ENCODE measurements at places on chromosomes 4 and X. TPM values are rescaled to one million over a fixed set of nuclear protein-coding genes. Genes with fewer than 3 reads are reported as not detected.

UGT2B11 gene
- 0.13 TPM for total RNA-seq

- no peak for DNase-seq
These were observed 42.1 kb upstream of the CENPU start for GRCh38 chr4:184775854-184776555.

SPANXD gene
- not detected for total RNA-seq

- no peak for DNase-seq
These were observed 67.4 kb upstream of the SCML1 start for GRCh38 chrX:17669891-17670290.

HADH gene
- total RNA-seq, result 76.7 TPM

- DNase-seq, result no peak
These were observed 2362.4 kb upstream of the TENM3 start for GRCh38 chr4:179880756-179881155.

CNKSR2 gene
- 0.23 TPM for total RNA-seq

PLP2 gene
- 152 TPM for total RNA-seq

DNA sequence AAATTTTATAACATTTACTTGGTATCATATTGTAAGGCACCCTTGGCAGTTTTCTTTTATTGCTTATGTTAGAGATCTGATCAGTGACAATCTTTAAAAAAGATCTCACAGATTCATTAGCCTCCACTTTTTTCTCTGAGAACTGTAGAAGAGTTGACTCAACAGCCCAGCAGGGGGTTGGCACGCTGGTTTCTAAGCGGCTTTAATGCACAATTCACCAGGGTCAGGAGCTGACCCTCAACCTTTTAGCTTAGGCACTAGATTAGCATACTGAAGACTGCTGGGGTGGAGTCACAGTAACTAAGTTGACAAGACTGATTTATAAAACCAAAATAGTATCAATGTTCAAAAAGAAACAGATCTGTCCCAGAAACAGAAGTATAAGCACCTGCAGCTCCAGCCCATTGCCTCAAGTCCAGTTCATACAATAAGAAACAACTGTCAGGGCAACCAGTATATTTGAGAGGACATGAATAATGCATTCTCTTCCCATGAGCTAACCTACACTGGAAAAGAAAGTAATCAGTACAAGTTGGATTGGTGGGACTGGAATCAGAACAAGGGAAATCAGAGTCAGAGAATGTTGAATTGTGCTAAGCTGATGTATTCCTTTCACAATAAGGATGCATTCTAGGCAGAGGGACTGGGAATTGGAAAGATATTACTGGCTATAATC, 77.6 kb downstream of the PDE5A start:
- no peak for DNase-seq

RPL10 gene
- total RNA-seq, result 2,424 TPM

- no peak for DNase-seq
These were observed 25.0 kb downstream of the MFAP3L start for GRCh38 chr4:170001011-170001744.

DNA sequence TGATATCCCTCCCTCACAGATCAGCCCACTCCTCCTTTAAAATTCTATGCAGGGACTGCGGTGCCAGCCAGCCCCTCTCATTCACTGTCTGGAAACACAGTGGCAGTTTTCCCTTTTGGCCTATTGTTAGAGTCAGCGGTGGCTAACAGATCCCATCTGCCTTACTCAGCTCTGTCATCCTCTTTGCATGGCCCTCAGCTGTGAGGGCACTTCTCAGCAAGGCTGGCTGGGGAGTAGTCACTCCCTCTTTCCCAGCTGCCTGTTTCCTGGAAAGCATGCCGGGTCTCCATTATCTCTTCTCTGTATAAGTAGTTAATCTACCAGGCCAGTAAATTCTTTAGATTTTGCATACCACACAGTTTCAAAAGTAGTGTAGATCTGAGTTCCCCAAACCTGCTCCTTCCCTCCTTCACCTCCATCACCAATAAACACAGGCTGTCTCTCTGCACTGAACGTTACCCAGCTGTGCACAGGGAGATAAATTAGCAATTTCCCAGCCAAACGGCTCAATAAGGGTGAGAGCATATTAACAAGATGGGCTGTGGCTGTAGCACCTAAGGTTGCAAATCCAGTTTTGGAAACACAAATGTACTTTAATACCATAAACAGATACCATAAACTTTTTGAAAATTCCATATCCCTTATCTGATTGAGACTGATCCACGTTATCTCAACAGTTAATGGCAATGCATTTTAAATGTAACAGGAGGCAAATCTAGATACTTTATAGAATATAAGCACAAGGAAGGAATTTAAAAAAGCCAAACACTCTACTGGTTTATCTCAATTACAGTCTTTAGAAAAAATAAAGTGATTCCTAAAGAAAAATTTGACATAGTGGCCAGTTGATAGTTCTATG, 229.3 kb downstream of the ANKRD50 start:
- no peak for DNase-seq

DNA sequence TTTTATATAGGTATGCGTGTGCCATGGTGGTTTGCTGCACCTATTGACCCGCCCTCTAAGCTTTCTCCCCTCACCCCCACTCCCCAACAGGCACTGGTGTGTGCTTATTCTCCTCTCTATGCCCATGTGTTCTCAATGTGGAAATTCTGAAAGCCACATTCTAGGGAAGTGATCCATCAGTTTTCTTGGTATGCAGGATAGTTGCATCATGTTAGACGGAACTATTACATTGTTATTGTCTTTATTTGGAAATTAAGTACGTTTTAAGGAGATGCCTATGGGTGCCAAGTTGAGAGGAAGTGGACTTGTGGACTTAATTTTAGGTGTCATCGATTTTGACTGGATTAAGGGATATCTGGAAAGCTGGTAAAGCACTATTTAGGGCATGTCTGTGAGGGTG, 204.6 kb downstream of the RBM46 start:
- DNase-seq, result no peak

GRCh38 chr4:120545391-120545790, 377.1 kb downstream of the PRDM5 start:
- DNase-seq, result no peak

GRCh38 chr4:1991596-1992434, 17.0 kb downstream of the NELFA start:
- DNase-seq, result no peak

DNA sequence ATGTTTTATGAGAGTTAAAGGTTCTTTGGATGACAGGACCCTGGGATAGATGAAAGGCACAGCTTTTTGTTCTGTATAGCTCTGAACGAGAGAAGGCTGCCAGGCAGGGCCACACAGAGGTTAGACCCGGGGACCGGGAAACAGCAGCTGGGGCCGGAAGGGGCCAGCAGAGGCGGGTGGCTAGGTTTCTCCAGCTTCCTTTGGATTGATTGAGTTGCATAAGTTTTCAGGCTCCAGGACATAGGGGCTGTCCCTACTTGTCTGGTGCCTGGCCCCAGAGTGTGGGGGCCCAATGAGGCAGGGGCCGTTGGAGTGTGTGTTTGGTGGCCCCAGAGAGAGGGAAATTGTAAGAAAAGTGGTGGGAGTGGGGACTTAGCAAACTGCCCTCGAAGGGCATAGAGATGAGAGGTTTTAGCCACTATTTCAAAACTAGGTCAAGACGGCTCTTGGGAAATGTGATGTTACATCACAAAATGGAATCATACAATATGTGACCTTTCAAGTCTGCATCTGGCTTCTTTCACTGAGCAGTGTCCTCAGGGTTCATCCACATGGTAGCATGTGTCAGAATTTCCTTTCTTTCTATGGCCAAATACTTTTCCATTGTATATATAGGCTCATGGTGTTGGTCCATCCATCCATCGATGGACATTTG, 3.7 kb downstream of the ZFP92 start:
- DNase-seq, result no peak

DNA sequence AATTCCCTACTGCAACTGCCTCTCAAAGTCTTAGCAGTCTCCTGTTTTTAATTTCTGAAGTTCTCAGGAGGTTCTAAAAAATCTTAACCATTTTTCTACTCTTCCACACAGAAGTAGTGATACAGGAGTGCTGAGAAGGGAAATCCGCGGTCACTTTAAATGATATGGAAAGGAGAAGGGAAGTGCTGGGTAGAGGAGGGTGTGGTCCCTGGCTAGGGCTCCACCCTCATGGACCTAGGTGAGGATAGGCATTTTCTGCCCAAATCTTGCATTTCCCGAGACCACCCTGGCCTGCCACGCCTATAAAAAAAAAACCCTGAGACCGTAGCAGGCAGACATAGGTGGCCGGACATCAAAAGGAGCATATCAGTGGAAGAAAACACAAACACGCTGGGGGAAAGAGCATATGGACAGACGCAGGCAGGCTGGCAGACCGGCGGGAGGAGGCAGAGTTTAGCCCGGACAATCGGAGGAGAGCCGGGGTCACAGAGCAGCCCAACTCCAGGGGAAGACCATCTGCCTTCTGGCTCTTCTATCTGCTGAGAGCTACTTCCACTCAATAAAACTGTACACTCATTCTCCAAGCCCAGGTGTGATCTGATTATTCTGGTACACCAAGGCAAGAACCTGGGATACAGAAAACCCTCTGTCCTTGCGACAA, 85.7 kb downstream of the POU3F4 start:
- DNase-seq, result no peak

- no peak for DNase-seq
These were observed 757 bp upstream of the SRPK3 start for GRCh38 chrX:153779891-153780677.

DNA sequence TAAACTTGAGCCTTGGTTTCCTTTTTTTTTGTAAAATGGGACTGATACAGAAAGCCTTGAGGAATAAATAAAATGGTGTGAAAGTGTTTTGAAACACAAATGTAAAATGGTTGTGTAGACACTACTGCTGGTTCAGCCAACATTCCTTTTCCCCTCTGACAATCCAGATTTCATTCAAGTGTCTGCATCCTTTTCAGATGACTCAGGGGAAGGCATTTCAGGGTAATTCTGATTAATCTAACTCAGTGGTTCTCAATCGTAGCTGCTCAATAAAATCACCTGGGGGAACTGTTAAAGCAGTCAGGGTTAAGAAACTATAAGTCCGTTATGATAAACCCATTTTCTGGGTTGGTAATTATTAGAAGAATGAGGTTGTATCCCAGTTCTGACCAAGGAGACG, 4.6 kb downstream of the ARHGAP10 start:
- no peak for DNase-seq

GRCh38 chr4:25993395-25994185, 79.6 kb downstream of the SMIM20 start:
- DNase-seq, result peak; percentile 31

DNA sequence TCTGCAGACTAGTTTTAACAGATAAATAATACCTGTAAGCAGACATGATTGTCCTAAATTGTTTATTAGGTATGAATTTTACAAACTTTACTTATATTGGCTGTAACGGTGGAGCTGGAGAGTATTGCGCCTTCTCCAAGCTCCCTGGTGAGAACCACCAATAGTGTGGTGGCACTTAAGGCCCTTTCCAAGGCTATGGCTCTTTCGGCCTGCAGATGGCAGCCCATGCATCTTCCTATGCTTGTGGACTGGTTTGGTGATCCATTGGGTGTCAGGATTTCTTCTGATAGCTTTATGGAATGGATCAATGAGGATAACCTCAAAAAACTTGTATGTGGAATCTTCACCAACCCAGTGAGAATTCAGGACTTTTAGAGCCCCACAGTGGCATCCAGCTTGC, 7.8 kb downstream of the LARP1B start:
- no peak for DNase-seq

SPANXA1 gene
- total RNA-seq, result not detected

DNA sequence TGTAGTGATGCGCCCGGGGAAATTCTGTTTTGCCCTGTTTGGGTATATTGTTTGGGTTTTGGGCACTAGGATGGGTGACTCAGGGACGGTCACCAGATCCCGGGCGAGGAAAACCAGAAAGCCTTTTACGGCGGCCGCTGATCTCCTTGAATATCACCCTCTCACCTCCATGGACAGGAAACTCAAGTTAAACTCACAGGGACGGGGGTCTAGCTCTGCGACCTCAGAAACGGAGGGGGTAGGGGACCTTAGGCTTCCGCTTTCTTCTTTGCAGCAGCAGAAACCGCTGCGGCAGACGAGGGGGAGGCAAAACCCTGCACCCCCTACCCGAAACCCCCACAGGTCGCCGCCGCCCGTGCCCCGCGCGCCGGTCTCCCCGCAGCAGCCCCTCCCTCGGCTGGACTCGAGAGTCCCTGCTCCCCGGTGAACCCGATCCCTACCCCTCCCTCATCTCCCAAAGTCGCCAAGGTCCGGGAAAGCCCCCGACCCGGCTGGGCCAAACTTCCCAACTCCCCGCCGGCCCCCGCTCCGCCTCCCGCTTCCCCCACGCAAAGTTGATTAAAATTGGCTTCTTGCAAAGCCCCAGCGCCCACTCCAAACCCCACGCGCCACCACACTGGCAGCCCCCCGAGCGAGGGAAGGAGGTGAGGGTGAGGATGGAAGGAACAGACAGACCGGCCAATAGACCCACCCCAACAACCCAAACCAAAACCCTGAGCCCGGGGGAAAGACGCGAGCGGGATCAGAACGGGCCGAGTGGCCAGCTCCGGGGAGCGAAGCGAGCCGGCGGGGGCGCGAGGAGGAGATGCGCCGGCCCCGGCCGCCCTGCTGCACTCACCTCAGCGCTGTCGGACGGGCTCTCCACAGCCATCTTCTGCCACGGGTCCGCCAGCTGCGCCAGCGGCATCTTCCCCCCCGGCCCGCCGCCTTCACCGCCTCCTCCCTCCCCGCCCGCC, 705 bp downstream of the RPS6KA3 start:
- peak; percentile 55 for DNase-seq

- no peak for DNase-seq
These were observed 23.9 kb downstream of the ARHGAP36 start for GRCh38 chrX:131081772-131082740.

- DNase-seq, result no peak
These were observed 8.1 kb downstream of the P2RY8 start for GRCh38 chrX:1528884-1529203.

- no peak for DNase-seq
These were observed 5.1 kb downstream of the STARD8 start for GRCh38 chrX:68652326-68653170.

TMEM271 gene
- total RNA-seq, result 0.35 TPM

DNA sequence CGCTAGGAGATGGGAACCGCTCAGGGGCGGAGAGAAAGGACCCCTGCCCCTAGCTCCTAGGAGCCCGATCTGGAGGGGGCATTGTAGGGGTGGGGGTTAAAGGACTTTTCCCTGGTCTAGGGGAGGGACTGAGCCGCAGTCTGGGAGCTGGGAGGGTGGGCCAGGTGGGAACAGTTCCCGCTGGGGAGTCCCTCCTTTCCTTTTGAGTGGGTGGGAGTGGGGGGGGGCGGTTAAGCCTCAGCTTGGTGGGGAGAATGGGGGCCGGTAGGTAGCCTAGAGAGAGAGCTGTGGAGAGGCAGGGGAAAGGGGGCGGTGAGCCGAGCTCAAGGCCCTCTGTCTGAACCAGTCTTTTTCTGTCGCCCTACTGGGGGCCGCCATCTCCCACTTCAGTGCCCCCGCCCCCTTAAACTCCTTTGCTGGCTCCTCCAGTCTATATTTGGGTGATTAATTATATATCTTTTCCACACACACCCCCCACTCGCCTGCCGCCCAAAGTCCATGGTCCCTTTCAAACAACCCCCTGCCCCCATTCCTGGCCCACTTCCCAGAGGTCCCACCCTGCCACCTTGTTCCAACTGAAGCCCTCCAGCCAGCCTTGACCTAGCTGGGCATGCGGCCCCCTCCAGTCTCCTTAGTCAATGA, 822 bp downstream of the ZNF275 start:
- DNase-seq, result no peak

NRK gene
- total RNA-seq, result 0.20 TPM

- DNase-seq, result no peak
These were observed 317.0 kb downstream of the ADGRL3 start for GRCh38 chr4:61517144-61517543.

GRCh38 chr4:17063888-17064287, 165.4 kb upstream of the LDB2 start:
- DNase-seq, result no peak

PFKFB1 gene
- total RNA-seq, result 0.29 TPM

MID2 gene
- 29.0 TPM for total RNA-seq

- DNase-seq, result no peak
These were observed 53.2 kb downstream of the SPRY1 start for GRCh38 chr4:123449780-123450179.

All from mucosa of descending colon (tissue), 3 donors.